Pancreas (tissue), 10 donors: ENCODE measurements at places on chromosomes 6 and 20. TPM values are rescaled to one million over a fixed set of nuclear protein-coding genes. Genes with fewer than 3 reads are reported as not detected.

GRCh38 chr20:41393705-41394066, 27.1 kb upstream of the EMILIN3 start:
- H3K27me3 ChIP-seq: no peaks in the 10 kb centered on the region
- no peak overlapping the region for H3K27ac ChIP-seq
- no peaks in the 10 kb centered on the region for H3K4me1 ChIP-seq
- H3K4me3 ChIP-seq: no peak overlapping the region
- no peak for DNase-seq

- peak overlapping the region; percentile 78 for H3K27ac ChIP-seq
- H3K4me1 ChIP-seq: peaks cover 8% of the 10 kb centered on the region
- no peak overlapping the region for H3K4me3 ChIP-seq
- DNase-seq: no peak
- no peaks in the 10 kb centered on the region for H3K36me3 ChIP-seq
- H3K27me3 ChIP-seq: no peaks in the 10 kb centered on the region
These were observed 10.0 kb downstream of the MOCS1 start for GRCh38 chr6:39924283-39924682.

EYA4 gene
- total RNA-seq: 0.16 TPM

- no peaks in the 10 kb centered on the region for H3K36me3 ChIP-seq
- no peak overlapping the region for H3K4me3 ChIP-seq
- H3K27me3 ChIP-seq: no peaks in the 10 kb centered on the region
- no peaks in the 10 kb centered on the region for H3K4me1 ChIP-seq
These were observed 36.3 kb downstream of the L3MBTL3 start for GRCh38 chr6:130054725-130055124.

- H3K27ac ChIP-seq: peak overlapping the region; percentile 84
- H3K27me3 ChIP-seq: no peaks in the 10 kb centered on the region
- no peak for DNase-seq
- H3K4me1 ChIP-seq: no peaks in the 10 kb centered on the region
These were observed 9.1 kb downstream of the DYNLRB1 start for GRCh38 chr20:34525342-34525708.

DNA sequence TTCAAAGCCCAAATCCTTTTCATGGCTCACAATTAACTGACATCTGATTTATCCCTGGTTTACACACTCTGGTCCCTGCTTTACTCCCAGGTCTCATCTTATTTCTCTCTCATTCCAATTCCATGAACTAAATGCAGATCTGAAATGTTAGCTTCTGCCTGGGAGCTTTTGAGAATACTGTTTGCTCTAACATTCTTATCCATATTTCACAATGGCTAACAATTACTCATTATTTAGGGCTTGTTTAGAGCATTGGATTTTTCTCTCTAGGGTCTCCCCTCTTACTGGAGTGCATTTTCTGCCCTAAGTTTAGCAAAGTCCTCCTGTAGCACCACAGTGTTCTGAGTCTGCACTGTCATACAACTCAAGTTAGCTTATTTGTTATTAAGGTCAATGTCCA, 121.5 kb upstream of the HCRTR2 start:
- no peaks in the 10 kb centered on the region for H3K4me1 ChIP-seq
- no peaks in the 10 kb centered on the region for H3K36me3 ChIP-seq
- DNase-seq: no peak
- H3K27ac ChIP-seq: no peak overlapping the region
- no peaks in the 10 kb centered on the region for H3K27me3 ChIP-seq
- H3K4me3 ChIP-seq: no peak overlapping the region

GRCh38 chr6:157080986-157081391, 242.3 kb downstream of the TMEM242 start:
- DNase-seq: no peak
- no peak overlapping the region for H3K27ac ChIP-seq
- peaks cover 9% of the 10 kb centered on the region for H3K4me1 ChIP-seq

DNA sequence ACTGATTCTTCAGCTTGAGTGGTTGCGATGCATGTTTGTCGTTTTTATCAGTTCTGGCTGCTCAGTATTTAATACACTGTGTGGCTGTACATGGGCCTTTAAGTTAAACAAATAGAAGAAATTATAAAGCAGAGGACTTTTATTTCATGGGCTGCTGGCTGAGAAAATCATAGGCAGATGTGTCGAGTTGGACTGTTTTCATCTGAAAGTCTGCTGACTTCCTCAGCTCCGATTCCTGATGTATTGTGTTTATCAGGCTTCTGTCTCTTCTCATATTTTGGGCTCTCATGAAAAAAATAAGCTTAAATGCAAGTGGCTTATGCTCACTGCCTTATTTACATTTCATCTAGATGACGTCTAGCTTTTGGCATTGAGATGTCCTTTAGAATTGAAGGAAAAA, 129.5 kb upstream of the GGTLC1 start:
- DNase-seq: no peak
- H3K27ac ChIP-seq: no peak overlapping the region
- no peaks in the 10 kb centered on the region for H3K4me1 ChIP-seq
- no peaks in the 10 kb centered on the region for H3K36me3 ChIP-seq

HS3ST5 gene
- total RNA-seq: not detected

DNA sequence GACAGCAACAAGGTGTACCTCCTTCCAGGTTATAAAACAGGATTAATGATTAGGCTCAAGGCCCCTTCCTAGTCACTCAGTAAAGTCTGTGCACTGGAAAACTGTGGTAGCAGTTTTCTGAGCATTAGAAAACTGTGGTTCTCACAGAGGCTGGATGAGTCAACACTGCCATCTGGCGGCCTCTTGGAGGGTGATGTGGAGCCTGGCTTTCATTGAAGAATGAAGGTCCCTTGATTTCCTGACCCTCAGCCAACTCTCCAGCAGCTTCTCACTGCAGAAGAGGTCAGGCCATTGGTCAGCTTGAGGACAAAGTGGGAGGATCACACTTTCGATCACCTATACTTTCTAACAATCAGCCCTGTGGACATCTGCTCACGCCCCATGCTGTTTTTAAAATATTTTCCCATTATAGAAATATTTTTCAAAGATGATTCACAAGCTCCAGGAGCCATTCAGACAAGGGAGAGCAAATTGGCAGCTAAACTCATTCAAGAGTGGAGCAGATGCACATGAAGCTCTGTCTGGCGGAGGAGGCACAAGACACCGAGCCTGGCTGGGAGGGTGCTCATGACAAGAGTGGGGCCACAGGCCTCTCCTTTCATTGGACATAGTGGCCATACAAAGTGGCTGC, 23.2 kb downstream of the PSMB1 start:
- H3K27me3 ChIP-seq: no peaks in the 10 kb centered on the region
- H3K36me3 ChIP-seq: peaks cover 2% of the 10 kb centered on the region
- H3K4me3 ChIP-seq: no peak overlapping the region
- no peaks in the 10 kb centered on the region for H3K4me1 ChIP-seq
- DNase-seq: peak; percentile 61
- H3K27ac ChIP-seq: no peak overlapping the region

- no peaks in the 10 kb centered on the region for H3K4me1 ChIP-seq
- H3K4me3 ChIP-seq: no peak overlapping the region
- no peaks in the 10 kb centered on the region for H3K27me3 ChIP-seq
- DNase-seq: no peak
- no peaks in the 10 kb centered on the region for H3K36me3 ChIP-seq
- no peak overlapping the region for H3K27ac ChIP-seq
These were observed 36.6 kb downstream of the ADGRF1 start for GRCh38 chr6:47005486-47005885.

TMEM244 gene
- total RNA-seq: not detected

GRCh38 chr6:1641343-1641885, 31.7 kb downstream of the FOXC1 start:
- H3K27me3 ChIP-seq: no peaks in the 10 kb centered on the region
- DNase-seq: peak; percentile 88
- peak overlapping the region; percentile 31 for H3K27ac ChIP-seq
- H3K36me3 ChIP-seq: no peaks in the 10 kb centered on the region
- H3K4me3 ChIP-seq: no peak overlapping the region
- H3K4me1 ChIP-seq: peaks cover 11% of the 10 kb centered on the region

- no peaks in the 10 kb centered on the region for H3K27me3 ChIP-seq
- H3K4me3 ChIP-seq: peak overlapping the region; percentile 13
- peak; percentile 51 for DNase-seq
- no peaks in the 10 kb centered on the region for H3K36me3 ChIP-seq
- peak overlapping the region; percentile 78 for H3K27ac ChIP-seq
- no peaks in the 10 kb centered on the region for H3K4me1 ChIP-seq
These were observed 1.9 kb downstream of the EDN1 start for GRCh38 chr6:12291839-12292604.

HSF2 gene
- total RNA-seq: 3.8 TPM

GRCh38 chr6:24943774-24944173, 8.0 kb upstream of the RIPOR2 start:
- H3K4me1 ChIP-seq: no peaks in the 10 kb centered on the region
- DNase-seq: no peak
- H3K27me3 ChIP-seq: no peaks in the 10 kb centered on the region
- no peak overlapping the region for H3K4me3 ChIP-seq
- no peaks in the 10 kb centered on the region for H3K36me3 ChIP-seq
